Thoracic aorta (tissue), 2 donors: ENCODE measurements at places on chromosomes 5 and 9. TPM values are rescaled to one million over a fixed set of nuclear protein-coding genes. Genes with fewer than 3 reads are reported as not detected.

The HTR1A gene
- total RNA-seq, result not detected

The TIFAB gene
- not detected for total RNA-seq

The SERINC5 gene
- 12.8 TPM for total RNA-seq

The PTPRD gene
- 19.6 TPM for total RNA-seq

The PCDHB16 gene
- 9.1 TPM for total RNA-seq

The PROB1 gene
- 1.9 TPM for total RNA-seq

The LCN2 gene
- total RNA-seq, result not detected

The EGR1 gene
- 98.3 TPM for total RNA-seq

GRCh38 chr5:96662725-96663518 lies 746 bp downstream of the CAST start:
- peak; percentile 65 for DNase-seq

- no peak for DNase-seq
These were observed at the start of gene KCNT1 for GRCh38 chr9:135701959-135702721. Gene KCNT1, plus strand, starts transcription at chr9:135702185. Its CDS starts 74 bp downstream, at chr9:135702259.

DNA sequence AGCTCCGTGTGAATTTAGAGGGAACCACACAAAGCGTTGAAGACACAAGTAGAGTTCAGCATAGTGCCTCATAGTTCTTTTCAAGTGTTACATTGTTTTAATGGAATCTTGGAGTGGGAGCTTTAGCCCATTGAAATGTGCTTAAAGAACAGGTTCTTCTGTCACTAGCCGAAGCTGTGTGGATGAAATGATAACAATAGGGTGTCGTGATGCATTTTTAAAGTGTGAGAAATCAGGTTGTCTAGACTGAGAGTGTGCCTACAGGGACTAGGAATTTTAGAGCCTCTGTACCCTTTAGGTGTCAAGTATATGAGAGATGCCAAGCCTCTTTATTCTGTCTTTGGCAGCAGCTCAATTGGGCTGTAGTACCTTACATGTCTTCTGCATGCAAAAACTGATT lies 83.0 kb downstream of the NDUFS4 start:
- DNase-seq, result no peak

- no peak for DNase-seq
These were observed 113.6 kb upstream of the ADRA1B start for GRCh38 chr5:159802661-159803060.

DNA sequence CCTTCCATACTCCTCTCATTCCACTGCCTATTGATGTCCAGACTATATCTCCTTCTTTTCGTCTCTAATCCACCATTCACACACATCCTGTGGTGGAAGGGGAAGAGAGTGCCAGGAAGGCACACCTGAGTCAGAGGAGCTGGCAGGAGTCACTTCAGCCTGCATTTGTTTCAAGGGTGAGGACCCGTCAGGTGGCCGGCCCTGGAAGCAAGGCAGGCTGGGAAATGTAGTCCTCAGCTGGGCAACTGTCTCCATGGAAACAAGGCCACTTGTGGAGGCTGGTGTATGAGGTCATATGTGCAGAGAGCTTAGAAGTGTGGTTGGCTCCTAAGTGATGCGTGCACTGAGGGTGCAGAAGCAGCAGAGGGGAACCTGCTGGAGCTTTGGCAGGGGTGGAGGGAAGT lies 278.4 kb downstream of the NSG2 start:
- DNase-seq, result no peak

DNA sequence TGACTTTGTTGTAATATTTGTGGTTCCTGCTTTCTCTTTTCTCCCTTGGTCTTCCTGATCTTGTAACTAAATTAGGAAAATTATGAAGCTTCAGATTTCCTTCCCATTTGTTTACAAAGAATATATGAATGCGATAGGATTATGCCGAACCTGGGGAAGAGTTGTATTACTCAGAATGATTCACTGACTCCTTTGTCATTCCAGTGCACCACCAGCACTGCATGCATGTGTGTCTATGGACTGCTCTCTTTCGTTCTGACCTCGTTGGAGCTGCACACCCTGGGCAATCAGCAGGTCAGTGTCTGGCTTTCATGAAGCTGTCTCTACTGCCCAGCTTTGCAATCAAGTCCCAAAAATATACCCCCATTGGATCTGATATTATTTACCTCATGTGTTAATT lies 25.5 kb downstream of the NUP188 start:
- DNase-seq, result no peak

GRCh38 chr9:70367305-70367930 lies 47.0 kb downstream of the KLF9 start:
- DNase-seq, result no peak

GRCh38 chr5:101531026-101531425 lies 627.9 kb upstream of the ST8SIA4 start:
- no peak for DNase-seq

DNA sequence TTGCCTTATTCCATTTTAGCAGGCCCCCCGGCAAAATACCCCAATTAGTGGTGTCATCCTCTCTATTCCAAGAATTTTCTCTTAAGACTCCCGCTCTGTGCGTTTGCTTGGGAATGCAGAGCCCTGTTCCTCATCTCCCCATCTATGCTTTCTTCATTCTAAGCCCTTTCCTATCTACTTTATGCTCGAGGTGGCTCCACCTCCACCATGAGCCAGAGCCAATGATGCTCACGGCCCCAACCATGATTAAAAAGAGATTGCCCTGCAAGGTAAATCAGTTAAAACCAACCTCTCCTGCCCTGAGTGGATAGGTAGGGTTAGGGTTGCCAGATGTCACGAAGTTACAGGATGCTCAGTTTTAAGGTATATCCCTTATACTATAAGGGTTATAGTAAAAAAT lies 677 bp upstream of the TXNDC15 start:
- no peak for DNase-seq

GRCh38 chr9:125258832-125259534 lies 2.6 kb upstream of the GAPVD1 start:
- no peak for DNase-seq

GRCh38 chr9:100637787-100638186 lies 59.9 kb downstream of the CAVIN4 start:
- DNase-seq, result no peak

- no peak for DNase-seq
These were observed 94.6 kb downstream of the ZNF608 start for GRCh38 chr5:124651663-124652513.

- DNase-seq, result no peak
These were observed 755 bp downstream of the CDKN2B start for GRCh38 chr9:22008384-22008716.

- DNase-seq, result no peak
These were observed 213.4 kb downstream of the PRR16 start for GRCh38 chr5:120677481-120677880.

GRCh38 chr5:1001406-1002270 lies 7.0 kb upstream of the NKD2 start:
- peak; percentile 0 for DNase-seq

GRCh38 chr5:141735823-141736222 lies 53.8 kb upstream of the ARAP3 start:
- no peak for DNase-seq
